ENCODE measurements at places on chromosomes 3 and 15.

GRCh38 chr3:105647047-105647446, 221.8 kb downstream of the CBLB start:
- DNase-seq: no peak

DNA sequence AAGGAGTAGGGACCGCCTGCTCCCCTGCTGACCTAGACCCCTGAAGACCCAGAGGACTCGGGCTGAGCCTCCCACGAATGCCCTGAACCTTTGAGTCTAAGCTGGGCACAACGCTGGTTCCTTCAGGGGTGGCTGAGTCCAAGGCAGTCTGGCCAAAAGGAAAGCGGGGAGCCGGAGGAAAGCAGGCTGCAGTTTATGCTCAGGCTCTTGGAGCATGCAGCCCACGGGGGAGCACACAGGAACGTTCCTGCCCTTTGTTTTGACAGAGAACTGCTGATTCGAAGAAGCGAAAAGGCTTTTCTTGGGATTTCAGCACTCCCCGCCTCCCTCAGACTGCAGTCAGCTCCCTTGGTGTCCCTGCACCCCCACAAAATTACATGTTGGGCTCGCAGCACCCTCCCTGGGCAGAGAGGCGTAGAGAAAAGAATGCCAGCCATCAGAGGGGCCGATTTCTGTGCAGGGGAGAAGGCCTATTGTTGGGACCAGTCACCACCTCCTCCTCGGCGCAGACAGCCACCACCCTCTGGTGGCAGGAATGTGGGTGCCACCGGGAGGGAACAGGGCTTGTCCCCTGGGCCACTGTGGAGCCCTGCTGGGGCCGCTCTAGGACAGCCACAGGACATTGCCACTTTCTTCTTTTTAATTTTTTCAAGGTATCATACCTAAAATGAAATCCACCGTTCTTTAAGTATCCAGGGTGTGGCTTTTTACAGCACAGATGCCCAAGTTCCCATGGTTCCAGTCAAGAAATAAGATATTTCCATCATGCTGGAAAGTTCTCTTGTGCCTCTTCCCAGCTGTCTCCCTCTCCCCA, 72.2 kb downstream of the SMAD6 start:
- no peak for DNase-seq

- no peak for DNase-seq
Measured at GRCh38 chr15:66221126-66221525, 32.4 kb downstream of the MEGF11 start.

GRCh38 chr3:196633555-196634151, 5.8 kb upstream of the NRROS start:
- no peak for DNase-seq

DNA sequence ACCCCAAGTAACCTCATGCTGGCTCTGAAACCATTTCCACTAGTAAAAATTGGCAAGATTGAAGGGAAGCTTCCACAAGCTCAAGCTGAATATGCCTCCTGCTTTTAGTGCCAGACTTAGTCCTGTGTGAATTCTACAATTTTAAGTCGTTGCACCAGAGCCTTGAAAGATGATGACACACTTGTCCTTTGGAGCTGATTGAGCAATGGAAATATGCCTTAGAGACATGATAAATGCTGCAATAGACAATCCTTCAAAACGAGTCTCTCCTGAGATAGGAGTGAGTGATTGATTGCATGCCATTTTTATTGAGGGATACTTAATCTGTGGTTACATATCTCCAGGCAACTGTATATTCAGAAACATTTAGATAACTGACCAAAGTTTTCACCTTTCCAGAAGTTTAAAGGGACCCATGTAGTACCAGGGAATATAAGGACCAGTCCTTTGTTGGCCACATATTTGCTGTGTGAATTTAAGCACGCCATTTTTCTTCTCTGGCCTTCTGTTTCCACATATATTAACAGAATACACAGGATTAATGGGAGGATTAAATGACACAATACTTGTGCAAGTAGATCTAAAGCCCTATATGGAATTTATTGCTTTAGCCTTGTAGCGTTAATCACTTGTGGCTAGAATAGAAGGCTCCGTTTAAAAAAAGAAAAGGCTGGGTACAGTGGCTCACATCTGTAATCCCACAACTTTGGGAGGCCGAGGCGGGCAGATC, 65.1 kb downstream of the PPARG start:
- DNase-seq: no peak

DNA sequence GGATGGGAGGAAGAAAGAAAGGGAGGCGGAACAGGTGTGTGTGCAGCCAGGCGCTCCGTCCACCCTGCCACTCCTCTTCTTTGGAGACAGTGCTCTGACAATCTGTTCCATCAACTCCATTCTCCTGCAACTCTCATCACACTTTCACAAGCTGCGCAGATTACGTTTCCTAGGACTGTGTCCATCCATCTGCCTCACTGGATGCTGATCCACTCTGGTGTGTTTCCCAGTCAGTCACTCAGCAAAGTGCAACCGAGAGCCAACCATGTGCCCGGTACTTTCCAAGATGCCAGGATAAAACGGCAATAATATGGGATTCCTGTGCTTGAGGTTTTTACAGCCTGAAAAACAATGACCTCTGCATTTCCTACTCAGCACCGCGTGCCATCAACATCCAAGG, 59.6 kb downstream of the SLC12A8 start:
- DNase-seq: no peak

GRCh38 chr3:30114918-30115317, 491.5 kb upstream of the TGFBR2 start:
- DNase-seq: no peak

- DNase-seq: no peak
Measured at GRCh38 chr15:80240276-80240675, 11.7 kb downstream of the CTXND1 start.

GRCh38 chr3:83023086-83023485, 1261.6 kb upstream of the GBE1 start:
- DNase-seq: no peak

DNA sequence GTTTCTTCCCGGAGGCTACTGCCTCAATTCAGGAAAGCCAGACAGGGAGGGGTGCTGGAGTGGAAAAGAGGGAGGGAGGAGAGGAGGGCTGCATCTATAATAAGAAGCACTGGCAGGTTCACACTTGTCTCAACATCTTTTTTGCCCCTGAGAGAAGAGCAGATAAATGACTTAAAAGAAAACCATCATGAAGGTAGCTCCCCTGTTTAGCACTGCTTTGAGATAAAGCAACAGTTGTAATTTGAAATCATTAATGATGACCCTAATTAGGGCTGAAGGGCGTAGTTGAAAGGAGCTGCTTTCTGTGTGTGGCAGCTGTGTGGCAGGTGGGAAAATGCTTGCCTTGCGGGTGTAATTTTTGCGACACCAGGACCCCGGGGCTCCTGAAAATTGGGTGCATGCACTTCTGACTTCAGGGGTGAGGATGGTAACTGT, 222.8 kb upstream of the IL12A start:
- no peak for DNase-seq

DNA sequence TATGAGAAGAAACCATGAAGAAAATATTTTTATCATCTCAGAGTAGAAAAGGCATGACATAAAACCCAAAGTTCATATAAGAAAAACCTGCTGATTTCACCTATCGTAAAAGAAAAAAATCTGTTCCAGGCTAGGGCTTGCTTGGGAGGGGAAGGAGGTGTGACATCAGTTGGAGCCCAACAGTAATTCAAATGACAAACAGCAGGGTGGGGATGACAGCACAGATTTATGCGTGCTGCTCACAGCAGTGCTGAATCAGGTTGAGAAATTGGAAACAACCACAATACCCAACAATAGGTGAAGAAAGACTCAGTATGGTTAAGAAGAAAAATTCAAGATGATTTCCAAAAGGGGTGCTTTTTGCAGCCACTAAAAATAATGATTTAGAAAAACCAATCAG, 172.4 kb downstream of the PDE8A start:
- no peak for DNase-seq

GRCh38 chr3:72306800-72307341, 521.9 kb upstream of the PROK2 start:
- no peak for DNase-seq

DNA sequence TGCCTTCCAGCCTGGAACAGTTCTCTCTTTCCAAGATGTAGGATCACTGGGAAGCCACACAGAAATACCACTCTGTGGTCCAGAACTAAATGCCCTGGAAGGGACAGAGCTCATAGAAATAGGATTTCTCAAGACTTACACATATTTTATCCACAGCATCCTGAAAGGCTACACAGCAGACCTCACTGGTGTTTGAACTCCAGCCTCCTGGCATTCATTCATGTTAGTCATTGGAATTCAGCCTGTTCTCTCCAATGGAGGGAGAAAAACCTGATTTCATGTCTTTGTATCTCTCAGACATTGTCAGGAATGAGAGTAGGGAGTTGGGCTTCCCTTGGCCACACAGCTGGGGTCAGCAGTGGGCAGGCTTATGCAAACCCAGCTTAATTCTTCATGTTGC, 121.1 kb upstream of the PPP2R3A start:
- DNase-seq: no peak

- DNase-seq: no peak
Measured at GRCh38 chr15:20643829-20644425, 102.3 kb upstream of the GOLGA6L6 start.

DNA sequence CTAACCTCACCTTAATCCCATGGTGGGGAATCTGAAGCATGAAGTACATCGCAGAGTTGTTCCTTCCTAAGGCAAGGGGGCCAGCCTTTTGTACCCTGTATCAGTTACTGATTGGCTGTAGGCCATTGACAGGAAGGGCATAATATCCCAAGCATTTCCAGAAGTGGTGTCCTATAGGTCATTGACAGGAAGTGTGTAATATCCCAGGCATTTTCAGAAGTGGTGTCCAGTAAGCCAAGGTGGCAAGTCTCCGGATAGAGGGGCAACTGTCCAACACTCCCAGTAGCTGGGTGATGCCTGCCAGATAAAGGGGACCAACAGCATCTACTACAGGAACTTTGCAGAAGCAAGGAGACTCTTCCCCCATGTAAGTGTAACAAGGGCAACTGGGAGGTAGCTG, 52.1 kb upstream of the MYRIP start:
- no peak for DNase-seq

DNA sequence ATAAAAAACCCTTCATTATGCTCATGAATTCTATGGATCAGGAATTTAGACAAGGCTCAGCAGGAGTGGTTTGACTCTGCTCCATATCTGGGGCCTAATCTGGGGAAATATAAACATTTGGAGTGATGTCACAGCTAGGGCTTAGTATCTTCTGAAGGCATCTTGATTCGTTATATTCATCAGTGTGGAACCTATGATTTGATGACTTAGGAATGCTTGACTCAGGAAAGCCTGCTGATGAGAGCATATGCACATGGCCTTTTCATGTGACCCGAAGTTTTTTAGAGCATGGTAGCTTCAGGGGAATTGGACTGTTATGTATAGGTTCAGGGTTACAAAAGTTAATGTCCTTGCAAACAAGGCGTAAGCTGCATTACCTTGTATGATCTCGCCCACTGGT, 184.9 kb upstream of the LRRC3B start:
- DNase-seq: no peak

- no peak for DNase-seq
Measured at GRCh38 chr3:151428386-151428785, 32.5 kb downstream of the IGSF10 start.

DNA sequence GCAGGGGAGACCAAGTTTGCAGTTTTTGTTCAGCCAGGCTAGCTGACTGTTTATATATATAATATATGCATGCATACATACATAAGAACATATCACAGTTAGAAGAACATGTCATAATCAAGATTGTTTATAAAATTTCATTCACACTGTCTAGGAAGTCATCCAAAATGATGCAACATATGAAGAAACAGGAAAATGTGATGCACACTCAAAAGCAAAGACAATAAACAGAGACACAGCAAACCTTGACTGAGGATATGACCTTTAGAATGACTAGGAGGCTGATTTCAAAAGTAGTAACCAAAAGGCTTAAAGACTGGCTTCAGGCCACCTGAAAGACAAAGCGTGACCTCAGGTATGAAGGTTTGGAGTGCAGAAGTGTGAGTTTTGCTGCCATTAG, 166.2 kb upstream of the NDN start:
- DNase-seq: no peak

DNA sequence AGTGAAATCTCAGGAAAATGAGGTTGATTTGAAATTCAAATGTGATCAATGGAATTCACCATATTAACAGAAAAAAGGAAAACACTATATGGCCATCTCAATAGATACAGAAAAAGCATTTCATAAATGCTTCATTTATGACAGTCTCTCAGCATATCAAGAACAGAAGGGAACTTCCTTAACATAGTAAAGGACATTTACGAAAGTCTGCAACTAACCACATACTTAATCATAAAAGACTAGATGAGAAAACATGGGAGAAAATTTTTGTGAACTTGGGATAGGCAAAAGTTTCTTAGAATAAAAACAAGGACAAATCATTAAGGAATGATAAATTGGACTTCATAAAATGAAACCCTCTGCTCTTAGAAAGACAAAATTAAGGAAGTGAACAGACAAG, 24.7 kb upstream of the TIPARP start:
- DNase-seq: no peak

DNA sequence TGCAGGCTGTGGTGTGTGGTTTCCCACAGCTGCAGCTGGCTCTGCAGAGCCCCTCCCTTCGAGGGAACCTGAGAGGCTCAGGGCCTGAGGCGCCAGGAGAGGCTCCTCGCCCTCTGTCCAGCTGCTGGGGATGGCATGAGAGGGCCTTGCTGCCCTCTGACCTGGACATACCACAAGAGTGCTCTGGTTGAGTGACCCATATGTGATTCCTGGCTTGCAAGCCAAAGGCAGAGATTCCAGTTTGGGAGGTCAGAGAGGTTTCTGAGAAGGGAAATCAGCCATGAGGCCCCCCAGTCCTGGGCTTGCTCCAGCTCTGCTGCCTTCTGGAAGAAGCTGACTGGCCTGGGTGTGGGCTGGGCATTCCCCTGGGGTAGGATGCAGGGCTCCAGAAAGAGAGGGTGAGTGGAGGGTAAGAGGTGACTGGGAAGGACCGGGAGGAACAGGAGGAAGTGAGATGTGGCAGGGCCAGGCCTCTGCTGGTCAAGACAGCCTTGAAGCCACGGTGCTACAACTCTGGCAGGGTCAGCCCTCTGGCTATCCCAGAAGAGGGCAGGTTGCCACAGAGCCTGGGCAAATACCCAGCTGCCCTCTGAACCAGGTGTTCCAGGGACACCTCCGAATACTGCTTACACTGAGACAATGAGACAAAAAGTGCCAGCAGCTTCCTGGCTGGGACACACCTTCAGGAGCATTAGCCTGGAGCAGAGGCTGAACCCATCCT, 16.0 kb upstream of the SRP14 start:
- no peak for DNase-seq

- DNase-seq: no peak
Measured at GRCh38 chr15:91593067-91593466, 260.4 kb upstream of the SLCO3A1 start.

GRCh38 chr3:24128199-24129005, 183.3 kb downstream of the NR1D2 start:
- no peak for DNase-seq

Measured in stimulated activated CD4-positive, alpha-beta T cell treated with anti-CD3 and anti-CD28 coated beads, Interleukin-1b, Interleukin-23, amount 100 ng/mL, for 1 hour (primary cell).